ENCODE measurements at places on chromosomes 5 and 9.

DNA sequence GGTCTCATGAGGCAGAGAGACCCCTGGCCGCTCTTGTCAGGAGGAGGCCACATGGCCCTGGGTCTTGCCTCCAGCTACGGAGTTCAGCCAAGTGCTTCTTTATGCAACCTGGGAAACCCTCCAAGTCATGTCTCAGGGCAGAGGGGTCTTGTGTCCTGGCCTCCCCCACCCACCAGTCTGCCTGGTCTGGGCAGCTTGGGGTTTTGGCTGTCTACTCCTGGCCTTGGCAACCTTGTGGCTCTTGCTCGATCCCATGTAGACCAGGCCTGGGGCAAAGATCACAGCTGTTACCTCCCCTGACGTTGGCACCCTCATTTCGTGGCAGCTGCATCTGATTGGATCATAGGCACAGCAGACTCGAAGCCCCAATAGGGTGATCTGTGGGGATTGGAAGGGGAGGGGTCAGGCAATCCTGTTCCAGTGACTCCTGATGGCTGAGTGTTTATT lies 28.4 kb downstream of the JADE2 start:
- no peak for DNase-seq

DNA sequence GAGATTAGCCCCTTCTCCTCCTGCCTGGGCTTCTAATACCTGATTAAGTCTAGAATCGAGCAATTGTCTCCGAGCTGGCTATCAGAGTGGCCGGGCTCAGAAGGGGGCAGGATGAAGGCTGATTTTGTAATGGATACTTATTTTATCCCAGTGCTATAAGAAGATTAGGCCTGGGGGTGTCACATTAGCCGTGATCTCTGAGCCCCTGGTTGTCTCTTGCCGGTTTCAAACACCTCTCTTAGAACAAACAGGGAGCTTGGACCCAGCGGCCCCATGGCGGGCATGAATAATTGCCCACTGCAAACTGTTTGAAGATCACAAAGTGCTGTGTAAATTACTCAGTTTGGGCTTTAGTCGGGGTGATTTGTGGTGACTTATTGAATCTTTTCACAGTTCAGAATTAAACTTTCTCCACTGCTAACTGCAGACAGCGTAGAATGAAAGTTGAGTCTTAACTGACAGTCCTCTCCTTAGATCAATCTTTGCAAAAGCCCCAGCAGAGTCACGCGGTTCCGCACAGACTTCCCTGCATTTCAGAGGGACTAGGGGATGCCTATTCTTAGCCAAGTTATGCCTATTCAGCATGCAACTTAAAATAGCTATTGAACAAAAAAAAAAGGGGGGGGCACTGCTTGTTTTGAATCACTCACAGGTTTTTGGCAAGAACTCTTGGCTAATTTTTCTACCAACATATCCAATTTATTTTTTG lies 200.6 kb upstream of the IRX1 start:
- no peak for DNase-seq

GRCh38 chr5:153774686-153775085 lies 264.0 kb downstream of the FAM114A2 start:
- DNase-seq: no peak

- no peak for DNase-seq
Observed at GRCh38 chr5:171692107-171692506, 93.5 kb upstream of the SMIM23 start.

DNA sequence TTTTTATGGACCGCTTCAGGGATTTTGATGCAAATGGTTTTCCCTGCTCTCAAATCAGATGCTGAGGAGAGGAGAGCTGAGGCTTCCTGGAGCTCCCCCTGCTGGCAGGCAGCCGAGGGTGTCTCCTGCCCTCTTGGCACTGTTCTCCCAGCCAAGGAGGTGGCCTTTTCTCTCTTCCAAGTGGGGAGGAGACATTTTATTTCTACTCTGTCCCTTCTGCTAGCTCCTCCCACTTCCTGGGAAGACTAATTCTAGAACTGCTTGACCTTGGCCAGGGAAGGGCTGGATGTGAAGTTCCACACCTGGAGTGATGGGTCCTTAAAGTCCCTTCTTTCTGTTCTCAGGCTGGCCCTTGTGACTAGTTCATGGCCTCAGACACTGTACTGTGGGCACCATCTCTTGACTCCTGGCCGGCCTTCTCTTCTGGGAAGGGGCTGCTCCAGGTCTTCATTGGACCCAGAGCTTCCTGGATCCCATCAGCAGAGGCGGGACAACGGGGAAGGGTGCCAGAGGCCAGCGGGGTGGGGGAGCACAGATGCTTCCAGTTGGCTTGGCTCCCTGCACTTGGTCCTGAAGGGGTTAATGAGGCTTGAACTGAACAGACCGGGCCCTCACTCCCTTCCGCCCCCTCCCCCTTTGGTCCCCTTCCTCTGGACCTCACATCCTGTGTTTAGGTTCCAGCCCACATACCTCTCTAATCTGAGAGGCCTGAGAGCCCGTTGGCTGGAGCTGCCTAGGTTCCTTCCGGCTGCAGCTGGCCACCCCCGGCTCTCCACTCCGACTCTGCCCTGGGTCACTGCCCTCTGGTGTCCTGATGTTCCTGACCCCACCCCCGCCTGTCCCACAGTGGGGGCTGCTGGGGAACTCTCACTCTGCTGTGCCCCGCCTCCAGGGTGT lies 32.1 kb downstream of the PTPA start:
- DNase-seq: peak; percentile 89

DNA sequence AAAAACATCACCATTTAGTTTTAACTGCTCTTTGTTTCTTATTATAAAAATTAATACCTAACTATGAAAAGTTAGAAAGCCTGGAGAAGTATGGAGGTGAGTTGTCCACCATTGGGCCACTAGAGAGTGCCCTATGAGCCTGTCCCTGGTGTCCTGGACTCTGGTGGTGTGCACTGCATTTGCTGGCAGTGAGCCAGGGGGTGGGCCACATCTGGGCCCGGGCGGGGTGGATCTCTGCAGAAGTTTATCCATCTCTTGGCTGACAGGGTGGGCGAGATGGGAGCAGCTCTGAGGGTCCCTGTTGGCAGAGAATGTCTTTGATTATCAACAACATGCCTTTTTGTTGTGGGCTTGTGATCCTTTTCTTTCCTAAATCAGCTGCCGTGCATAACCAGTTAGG lies 8.2 kb downstream of the TENT4A start:
- no peak for DNase-seq

DNA sequence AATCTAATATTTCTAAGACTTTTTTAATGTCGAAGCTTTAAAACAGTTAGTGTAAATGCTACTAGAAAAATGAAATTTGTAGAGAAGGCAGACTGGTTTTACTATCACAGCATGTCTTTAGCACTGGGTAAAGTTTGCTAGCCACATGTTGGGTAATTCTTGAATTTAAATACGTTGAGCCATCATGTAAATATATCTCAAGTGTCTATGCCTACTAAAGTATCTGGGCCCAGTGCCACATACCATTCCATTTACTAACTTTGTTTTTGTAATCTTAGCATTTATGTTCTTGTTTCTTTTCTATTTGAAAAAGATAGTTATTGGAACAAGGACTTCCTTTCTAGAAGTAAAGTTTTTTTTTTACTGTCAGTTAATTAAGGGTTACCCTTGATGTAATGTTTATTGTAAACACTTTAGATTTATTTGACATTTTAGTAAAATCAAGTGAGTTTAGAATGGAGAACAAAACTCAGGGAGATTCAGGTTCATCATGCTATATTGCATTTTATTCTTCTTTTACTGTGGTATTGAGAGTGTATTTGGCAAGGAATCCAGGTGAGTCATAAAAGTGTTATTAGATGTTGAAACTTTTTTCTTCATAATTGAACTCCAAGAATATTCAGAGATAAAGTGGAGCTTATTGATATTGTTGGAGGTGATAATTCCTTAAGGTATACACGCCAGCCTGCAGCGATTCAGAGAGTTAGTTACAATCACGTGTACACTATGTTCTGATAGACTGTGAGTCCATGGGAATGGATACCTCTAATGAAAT lies 182.4 kb downstream of the CCDC171 start:
- DNase-seq: peak; percentile 86

DNA sequence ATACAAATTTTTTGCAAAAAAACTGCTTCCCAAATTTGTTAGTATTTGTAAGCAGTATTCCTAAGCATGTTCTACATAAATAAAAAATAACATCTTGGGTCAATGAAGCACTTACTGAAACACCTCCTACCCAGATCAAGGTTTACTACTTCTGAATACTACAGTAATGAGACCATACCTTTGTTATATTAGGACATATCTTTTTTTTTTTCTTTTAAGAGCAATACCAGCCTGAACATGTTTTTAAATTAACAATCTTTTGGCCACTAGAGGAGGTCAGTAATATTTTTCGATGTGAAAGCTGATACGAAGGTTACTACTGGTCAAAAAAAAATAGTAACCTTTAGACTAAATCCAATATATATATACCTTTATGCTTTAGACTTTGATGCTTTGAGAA lies 72.7 kb downstream of the CERT1 start:
- DNase-seq: no peak

DNA sequence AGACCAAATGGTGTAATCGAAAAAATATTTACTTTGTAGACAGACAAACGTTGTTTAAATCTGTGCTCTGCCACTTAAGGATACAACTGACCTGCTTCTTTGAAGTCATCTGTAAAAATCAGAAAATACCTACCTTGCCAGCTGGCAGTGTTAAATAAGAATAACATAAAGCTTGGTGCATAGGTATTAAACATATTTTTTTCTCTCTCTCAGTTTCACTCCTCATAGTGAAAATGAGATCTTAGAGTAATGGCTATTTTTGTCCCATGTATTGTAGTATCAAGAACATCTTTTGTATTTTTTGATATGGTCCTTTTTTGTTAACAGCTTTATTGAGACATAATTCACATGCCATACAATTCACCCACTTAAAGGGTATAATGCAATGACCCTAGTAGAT lies 17.9 kb upstream of the RANBP17 start:
- DNase-seq: no peak

- DNase-seq: no peak
Observed at GRCh38 chr5:108311682-108312081, 70.2 kb downstream of the FBXL17 start.

GRCh38 chr9:36924071-36924470 lies 110.0 kb downstream of the PAX5 start:
- peak; percentile 48 for DNase-seq

DNA sequence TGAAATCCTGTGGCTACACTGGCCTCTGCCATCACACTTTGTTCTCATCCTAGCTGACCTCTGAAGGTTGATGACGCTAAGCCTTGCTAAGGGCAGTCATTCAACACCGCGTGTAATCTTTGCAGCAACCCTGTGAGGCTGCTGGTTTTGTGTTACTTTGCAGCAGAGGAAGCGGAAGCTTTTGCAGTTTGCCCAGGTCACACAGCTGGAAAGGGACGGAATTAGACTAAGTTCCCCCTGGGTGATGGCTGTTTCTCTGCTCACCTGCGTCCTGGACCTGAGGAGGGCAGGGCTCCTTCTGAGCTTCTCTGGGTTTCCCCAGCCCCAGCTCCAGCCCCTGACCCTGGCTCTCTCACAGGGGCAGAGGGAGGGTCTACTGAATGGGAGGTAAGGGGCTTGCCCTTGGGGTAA lies 7.3 kb upstream of the SLC25A51 start:
- DNase-seq: no peak

- no peak for DNase-seq
Observed at GRCh38 chr9:101419863-101420262, 15.7 kb downstream of the ALDOB start.

DNA sequence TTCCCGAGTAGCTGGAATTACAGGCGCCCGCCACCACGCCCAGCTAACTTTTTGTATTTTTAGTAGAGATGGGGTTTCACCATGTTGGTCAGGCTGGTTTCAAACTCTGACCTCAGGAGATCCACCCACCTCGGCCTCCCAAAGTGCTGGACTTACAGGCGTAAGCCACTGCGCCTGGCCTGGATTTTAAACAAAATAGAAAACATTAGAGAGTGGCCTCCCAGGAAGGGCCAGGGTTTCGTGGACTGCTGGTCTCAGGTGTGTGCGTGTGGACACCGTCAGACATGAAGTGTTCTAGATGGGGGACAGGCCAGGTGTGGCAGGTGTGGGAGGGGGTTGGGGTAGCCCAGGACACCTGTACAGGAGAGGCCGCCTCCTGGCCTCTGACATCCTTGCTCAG lies 7.0 kb upstream of the GBGT1 start:
- DNase-seq: no peak

DNA sequence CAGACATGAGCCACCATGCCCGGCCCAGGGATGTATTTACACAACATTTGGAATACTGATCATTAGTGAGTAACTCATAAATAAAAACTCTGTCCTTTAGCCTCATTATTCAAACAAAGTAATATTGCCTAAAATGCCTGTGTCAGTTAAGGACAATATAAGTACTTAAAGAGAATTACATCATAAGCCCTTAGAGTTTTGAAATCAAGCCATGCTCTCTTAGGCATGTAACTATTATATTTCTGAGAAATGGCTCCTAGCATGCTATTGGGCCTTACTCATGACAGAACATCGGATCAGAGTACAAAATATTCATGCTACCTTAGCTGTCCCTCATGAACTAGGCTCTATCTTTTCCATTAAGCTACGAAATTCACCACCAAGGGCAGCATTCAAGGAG lies 309.3 kb downstream of the CHSY3 start:
- DNase-seq: no peak

GRCh38 chr9:98121058-98121457 lies 2.0 kb upstream of the TRIM14 start:
- DNase-seq: no peak

DNA sequence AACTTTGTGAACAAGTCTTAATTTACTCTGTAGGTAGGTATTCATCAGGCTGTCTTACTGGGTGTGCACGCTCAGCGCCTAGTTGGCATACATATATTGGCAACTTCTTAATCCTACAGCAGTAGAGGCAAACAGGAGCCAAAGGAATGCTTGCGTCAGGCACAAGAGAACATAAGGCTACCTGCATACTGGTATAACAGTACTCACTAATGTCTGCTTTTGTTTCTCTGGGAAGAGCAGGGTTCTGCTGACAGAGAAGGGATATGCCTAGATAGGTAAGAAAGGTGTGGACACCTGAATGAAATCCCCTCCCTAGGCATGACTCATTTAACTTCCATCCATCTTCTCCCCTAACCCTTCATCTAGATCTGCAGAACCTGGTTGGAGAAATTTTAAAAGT lies 40.1 kb downstream of the ELL2 start:
- DNase-seq: no peak

- DNase-seq: no peak
Observed at GRCh38 chr9:38708759-38709158, 11.2 kb downstream of the FAM240B start.

GRCh38 chr9:94860678-94861588 lies 134.4 kb downstream of the AOPEP start:
- peak; percentile 86 for DNase-seq

GRCh38 chr5:138974227-138975063 lies 99.3 kb upstream of the LRRTM2 start:
- DNase-seq: no peak

GRCh38 chr5:52837068-52837467 lies 49.4 kb downstream of the ITGA1 start:
- no peak for DNase-seq

- peak; percentile 17 for DNase-seq
Observed at GRCh38 chr9:98575379-98576346, 133.1 kb downstream of the GABBR2 start.

DNA sequence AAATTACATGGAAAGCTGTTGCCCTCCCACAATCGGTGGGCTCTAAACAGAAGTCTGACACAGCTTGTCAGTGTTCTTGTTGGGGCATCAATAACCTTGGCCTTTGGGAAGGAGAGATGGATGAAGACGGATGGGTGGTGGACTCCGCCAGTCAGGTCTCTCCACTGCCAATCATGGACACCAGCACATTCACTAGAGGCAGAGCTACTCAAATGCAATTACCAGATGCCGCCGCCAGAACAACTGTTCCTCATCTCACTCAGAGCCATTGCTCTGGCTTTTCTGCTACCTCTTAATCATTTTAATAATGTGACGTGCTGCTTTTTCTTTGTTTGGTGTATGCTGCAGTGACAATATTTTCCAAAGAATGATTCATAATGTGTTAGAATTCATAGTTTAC lies 27.9 kb upstream of the SEMA5A start:
- DNase-seq: no peak

All from GM04504 (cell line).